ENCODE measurements at places on chromosomes 3 and 15. TPM values are rescaled to one million over a fixed set of nuclear protein-coding genes. Genes with fewer than 3 reads are reported as not detected.

The BRK1 gene
- 103 TPM for polyA plus RNA-seq

The SAMD7 gene
- not detected for polyA plus RNA-seq

DNA sequence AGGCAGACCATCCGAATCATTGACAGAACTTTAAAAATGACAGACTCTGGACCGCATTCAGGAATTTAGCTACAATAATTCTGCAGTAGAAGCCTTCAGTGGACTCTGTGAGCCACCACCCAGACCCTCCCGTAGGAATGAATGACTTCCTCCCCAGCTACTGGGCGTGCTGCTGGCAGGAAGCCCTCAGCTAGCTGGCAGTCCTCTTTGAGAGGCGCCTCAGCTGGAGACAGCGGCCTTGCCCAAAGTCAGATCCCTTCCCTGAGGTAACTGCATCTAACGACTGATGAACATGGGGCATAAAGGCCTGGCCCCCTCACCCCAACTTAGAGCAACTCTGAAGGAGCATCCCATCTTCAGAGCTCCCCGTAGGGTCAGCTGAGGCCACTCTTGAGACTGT is 25.8 kb downstream of the CRABP1 start:
- H3K27ac ChIP-seq = no peak overlapping the region
- H3K36me3 ChIP-seq = no peaks in the 10 kb centered on the region
- DNase-seq = no peak
- H3K4me3 ChIP-seq = no peak overlapping the region
- H3K4me1 ChIP-seq = peaks cover 2% of the 10 kb centered on the region

The WDR93 gene
- 0.03 TPM for polyA plus RNA-seq

- no peak overlapping the region for H3K27ac ChIP-seq
- H3K4me3 ChIP-seq = no peak overlapping the region
- H3K4me1 ChIP-seq = no peaks in the 10 kb centered on the region
- DNase-seq = no peak
- H3K36me3 ChIP-seq = no peaks in the 10 kb centered on the region
- H3K27me3 ChIP-seq = no peaks in the 10 kb centered on the region
Observed at GRCh38 chr15:91281947-91282346, 181.9 kb downstream of the SV2B start.

The RHOV gene
- 1.5 TPM for polyA plus RNA-seq

The ITGA11 gene
- 0.05 TPM for polyA plus RNA-seq

DNA sequence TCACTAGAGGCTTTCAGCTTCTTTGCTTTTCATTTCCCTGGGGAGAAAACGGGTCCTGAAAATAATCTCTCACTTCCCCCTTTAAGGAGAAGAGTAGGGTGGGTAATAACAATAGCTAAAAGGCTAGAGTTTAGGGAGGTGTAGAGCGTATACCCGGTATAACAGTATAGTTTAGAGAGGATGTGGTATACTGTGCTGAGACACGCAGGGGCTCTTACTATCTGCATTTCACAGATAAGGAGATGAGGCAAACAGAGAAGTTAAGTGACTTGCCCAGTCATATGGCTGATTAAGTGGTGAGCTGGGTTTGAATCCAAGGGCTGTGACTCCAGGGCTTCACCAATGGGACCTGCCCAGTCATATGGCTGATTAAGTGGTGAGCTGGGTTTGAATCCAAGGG is 15.0 kb upstream of the KCNMB3 start:
- no peak overlapping the region for H3K27ac ChIP-seq
- no peak overlapping the region for H3K4me3 ChIP-seq
- H3K36me3 ChIP-seq = no peaks in the 10 kb centered on the region
- peaks cover 2% of the 10 kb centered on the region for H3K4me1 ChIP-seq
- no peak for DNase-seq

DNA sequence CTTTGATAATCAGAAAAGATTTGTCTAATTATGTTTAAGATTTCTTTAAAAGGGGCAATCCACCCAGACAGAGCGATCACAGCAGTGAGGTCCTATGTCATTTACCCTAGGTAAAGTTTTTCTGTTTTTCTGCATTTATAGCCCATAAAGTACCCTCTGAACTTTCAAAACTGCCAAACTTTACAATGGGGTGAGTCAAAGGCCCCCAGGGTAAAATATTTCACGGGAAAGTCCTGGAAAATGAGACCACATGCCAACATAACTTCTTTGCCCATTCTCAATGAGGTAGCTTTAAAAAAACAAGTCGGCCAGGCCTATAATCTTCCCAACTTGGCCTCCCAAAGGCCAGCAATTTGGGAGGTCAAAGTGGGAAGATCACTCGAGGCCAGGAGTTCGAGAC is 53.0 kb downstream of the SUCLG2 start:
- H3K4me3 ChIP-seq = no peak overlapping the region
- no peaks in the 10 kb centered on the region for H3K36me3 ChIP-seq
- DNase-seq = no peak
- no peaks in the 10 kb centered on the region for H3K27me3 ChIP-seq
- H3K4me1 ChIP-seq = peaks cover 3% of the 10 kb centered on the region

The CELF6 gene
- 0.09 TPM for polyA plus RNA-seq

The GRM7 gene
- 0.17 TPM for polyA plus RNA-seq

DNA sequence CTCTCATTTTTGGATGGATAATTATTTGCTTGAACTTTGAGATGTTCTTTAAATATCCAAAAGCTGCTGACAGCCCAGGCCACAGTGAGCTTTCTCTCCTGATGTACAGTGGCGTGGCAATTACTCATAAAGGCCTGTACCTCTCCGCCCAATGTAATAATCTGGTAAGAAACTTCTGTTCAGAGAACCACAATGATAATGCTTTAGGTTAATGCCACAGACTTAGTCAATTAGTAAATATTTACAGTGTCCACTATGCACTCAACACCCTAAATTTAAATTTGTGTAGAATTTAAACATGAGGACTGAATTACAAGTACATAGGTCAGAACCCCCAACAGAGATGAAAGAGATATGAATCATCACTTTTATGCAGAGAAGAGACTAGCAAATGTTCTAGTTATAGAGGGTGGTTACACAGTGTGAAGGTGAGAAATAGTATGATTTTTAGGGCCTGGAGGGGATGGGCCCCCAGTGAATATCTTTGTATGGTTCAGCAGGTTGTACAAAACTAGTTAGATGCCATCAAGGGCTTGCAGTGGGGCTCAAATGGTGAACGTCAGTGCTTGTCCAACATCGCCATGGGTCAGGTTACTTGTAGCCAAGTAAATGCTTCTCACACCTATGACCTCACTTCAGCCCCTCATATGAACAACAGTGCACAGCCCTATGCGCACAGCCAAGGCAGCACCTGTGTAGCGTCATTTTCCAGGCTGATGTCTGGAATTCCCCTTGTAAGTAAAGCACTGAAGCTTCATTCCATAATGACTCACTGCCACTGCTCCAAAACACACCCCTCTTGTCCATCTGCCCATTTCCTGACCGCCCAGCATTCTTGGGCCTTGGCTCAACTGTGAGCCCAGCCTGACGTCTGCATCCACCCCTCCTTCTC is 13.3 kb downstream of the ABHD2 start:
- H3K4me3 ChIP-seq = no peak overlapping the region
- H3K36me3 ChIP-seq = no peaks in the 10 kb centered on the region
- no peaks in the 10 kb centered on the region for H3K4me1 ChIP-seq
- DNase-seq = no peak

The CADPS gene
- 7.1 TPM for polyA plus RNA-seq

DNA sequence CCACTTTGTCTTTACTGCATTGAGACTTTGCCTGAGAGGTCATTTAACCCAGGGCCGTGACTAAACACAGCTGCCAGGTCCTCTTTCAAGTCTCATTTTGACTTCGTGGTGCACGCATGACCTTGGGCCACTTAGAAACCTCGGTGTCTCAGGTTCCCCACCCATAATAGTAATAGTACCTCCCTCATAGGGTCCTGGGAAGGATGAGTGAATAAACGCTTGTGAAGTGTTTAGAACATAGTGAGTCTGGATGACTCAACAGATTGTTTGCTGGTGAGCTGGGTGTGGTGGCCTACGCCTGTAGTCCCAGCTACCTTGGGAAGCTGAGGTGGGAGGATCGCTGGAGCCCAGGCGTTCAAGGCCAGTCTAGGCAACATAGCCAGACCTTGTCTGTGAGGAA is 56.3 kb downstream of the BDH1 start:
- DNase-seq = no peak
- no peaks in the 10 kb centered on the region for H3K36me3 ChIP-seq
- no peaks in the 10 kb centered on the region for H3K27me3 ChIP-seq
- no peak overlapping the region for H3K27ac ChIP-seq
- no peaks in the 10 kb centered on the region for H3K4me1 ChIP-seq

The GALNT15 gene
- polyA plus RNA-seq = 0.02 TPM

The PLA2G4E gene
- polyA plus RNA-seq = 0.03 TPM

DNA sequence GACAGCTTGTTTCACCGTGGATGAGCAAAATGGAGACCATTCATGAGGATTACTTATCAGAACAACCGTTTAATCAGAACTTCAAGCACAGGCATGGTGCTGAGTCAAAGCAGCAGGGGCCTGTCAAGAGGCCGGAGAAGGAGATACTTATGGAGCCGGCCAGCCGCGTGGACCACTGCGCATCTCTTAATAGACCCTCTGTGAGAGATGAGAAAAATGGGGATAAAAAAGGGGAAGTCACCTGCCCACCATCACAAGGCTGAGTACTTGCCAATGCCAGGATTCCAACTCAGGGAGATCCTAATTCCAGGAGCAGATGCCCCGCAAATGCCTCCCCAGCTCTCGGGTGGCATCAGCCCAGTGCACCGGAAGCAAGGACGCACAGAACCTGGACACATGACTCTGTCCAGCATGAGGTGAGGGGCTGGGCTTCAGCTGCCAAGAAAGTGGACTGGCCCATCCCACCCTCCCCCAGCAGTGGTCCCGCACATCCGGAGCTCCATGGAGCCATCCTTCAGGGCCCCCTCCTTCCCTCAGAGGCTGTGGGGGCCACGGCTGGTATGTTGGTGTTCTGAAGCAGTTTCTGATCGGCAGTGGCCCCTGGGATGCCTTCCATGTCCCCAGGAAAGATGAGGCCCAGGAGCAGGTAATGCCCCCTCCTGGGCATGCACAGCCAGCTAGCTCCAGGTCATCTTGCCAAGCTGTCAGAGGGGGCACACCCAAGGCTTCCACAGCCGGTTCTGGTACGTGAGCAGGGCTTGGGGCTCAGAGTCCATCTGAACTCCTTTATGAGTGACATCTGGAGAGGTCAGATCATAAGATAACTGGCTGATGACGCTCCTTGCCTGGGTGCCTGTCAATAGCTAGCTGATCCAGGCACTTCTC is 143.8 kb downstream of the ATP10A start:
- peaks cover 2% of the 10 kb centered on the region for H3K4me1 ChIP-seq
- H3K27ac ChIP-seq = no peak overlapping the region
- H3K36me3 ChIP-seq = no peaks in the 10 kb centered on the region
- no peak for DNase-seq

- H3K4me3 ChIP-seq = no peak overlapping the region
- no peaks in the 10 kb centered on the region for H3K36me3 ChIP-seq
- no peak for DNase-seq
Observed at GRCh38 chr15:43932907-43933306, 106.1 kb downstream of the WDR76 start.

- H3K27me3 ChIP-seq = no peaks in the 10 kb centered on the region
- no peak overlapping the region for H3K4me3 ChIP-seq
- H3K27ac ChIP-seq = no peak overlapping the region
- no peak for DNase-seq
- H3K36me3 ChIP-seq = no peaks in the 10 kb centered on the region
Observed at GRCh38 chr3:41365973-41366372, 166.7 kb downstream of the CTNNB1 start.

DNA sequence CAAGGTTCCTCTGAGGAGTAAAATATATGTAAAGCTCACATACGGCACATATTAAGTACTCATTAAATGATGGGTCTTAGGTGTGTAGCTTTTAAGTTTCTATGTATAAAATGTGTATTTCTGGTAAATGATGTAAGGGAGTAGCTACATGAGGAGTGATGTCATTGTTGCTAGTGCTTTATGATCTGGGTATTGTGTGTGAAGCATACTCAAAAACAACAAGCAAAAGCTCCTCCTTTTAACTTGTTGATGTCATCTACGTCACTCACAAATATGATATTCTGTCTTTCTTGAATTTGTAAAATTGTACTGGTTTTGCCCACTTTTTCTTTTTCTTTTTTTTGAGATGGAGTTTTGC is 1.4 kb upstream of the HERC1 start:
- H3K36me3 ChIP-seq = no peaks in the 10 kb centered on the region
- no peak for DNase-seq
- no peaks in the 10 kb centered on the region for H3K27me3 ChIP-seq
- no peaks in the 10 kb centered on the region for H3K4me1 ChIP-seq
- H3K4me3 ChIP-seq = no peak overlapping the region
- H3K27ac ChIP-seq = no peak overlapping the region

The TM4SF1 gene
- 1.3 TPM for polyA plus RNA-seq

The SUCNR1 gene
- not detected for polyA plus RNA-seq

DNA sequence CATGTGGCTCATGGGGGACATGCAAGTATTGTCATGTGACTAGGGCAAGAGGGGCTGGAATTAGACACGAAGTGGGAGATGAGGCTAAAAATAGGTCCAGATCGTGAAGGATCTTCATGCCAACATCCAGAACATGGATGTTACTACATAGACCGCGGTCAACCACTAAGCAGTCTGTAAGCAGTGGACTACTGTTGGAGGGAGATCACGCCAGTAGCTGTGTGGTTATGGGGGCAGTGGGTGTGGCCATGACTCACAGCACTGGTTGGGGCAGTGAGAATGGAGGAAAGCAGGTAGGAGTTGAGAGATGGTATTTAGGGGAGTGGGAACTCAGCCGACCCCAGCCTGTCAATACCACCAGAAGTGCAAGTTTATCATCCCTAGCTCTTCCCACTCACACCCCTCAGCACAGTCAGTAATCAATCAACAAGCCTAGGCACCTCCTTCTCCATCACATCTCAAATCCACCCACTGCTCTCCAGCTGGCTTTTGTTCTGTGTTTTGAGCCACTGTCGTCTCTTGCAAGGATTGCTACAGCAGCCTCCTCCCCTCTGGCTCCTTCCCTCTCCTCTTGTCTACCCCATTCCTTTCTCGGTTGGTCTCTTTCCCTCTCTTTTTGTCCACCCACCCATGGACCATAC is 107.2 kb upstream of the ABHD17C start:
- H3K4me1 ChIP-seq = peaks cover 5% of the 10 kb centered on the region
- no peak overlapping the region for H3K27ac ChIP-seq
- no peak for DNase-seq
- H3K4me3 ChIP-seq = no peak overlapping the region

DNA sequence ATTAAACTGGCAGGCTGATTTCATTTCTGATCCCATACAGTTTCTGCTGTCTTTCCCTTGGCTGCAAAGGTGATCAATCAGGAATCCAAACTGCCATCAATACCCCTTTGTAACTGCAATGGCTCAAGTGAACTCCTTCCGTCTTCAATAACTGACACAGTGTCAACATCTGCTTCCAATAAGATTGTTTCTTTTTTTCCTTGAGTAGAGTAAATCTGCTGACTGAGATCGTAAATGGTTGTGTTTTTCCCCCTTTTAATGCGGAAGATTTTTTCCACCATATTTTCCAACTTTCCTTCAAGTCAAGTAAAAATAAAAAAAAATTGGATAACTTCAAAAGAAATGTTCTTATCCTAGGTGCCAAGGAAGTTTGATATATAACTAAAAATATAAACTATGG is 48.7 kb downstream of the VGLL3 start:
- no peaks in the 10 kb centered on the region for H3K36me3 ChIP-seq
- H3K4me1 ChIP-seq = no peaks in the 10 kb centered on the region
- H3K27me3 ChIP-seq = no peaks in the 10 kb centered on the region

- H3K4me1 ChIP-seq = peaks cover 3% of the 10 kb centered on the region
- DNase-seq = no peak
- H3K27ac ChIP-seq = peak overlapping the region; percentile 67
- H3K4me3 ChIP-seq = no peak overlapping the region
- no peaks in the 10 kb centered on the region for H3K36me3 ChIP-seq
Observed at GRCh38 chr3:138824114-138824506, 10.6 kb downstream of the PIK3CB start.

- DNase-seq = no peak
- H3K27ac ChIP-seq = no peak overlapping the region
- H3K4me1 ChIP-seq = peaks cover 4% of the 10 kb centered on the region
- no peaks in the 10 kb centered on the region for H3K27me3 ChIP-seq
- no peak overlapping the region for H3K4me3 ChIP-seq
Observed at GRCh38 chr3:168473334-168473890, 377.7 kb upstream of the GOLIM4 start.

Measured in H1 (cell line).